ENCODE measurements at places on chromosomes 12 and 14. TPM values are rescaled to one million over a fixed set of nuclear protein-coding genes. Genes with fewer than 3 reads are reported as not detected.
A peak's percentile ranks its signal among the peaks of the same experiment; 100 is the strongest.

DNA sequence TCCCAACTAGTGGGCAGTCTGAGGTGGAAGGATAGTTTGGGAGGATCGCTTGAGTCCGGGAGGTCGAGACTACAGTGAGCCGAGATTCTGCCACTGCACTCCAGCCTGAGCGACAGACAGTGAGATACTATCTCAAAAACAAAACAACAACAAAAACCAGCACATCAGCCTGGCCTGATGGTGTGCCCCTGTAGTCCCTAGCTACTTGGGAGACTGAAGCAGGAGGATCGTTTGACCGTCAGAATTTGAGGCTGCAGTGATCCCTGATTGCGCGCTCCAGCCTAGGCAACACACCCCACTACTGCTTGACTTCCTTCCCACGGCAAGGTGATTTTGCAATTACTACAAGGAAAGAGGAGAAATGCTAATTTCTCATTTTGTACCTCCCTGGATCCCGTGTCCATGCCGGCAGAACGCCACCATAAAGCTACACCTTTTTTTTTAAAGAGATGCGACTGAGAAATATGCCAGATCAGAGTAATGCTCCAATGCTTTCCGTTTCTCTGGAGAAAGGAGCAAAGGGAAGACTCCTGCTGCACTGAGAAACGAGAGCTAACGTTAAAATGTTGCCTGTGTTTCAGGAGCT is 672 bp upstream of the SCFD1 start:
- peak; percentile 49 for DNase-seq

Gene DACT1
- 13.7 TPM for total RNA-seq

Gene PITPNM2
- total RNA-seq, result 17.2 TPM

- no peak for DNase-seq
These were observed 14.3 kb upstream of the ATP23 start for GRCh38 chr12:57927086-57927485.

GRCh38 chr12:53603196-53603595 is 23.0 kb downstream of the ATF7 start:
- no peak for DNase-seq

DNA sequence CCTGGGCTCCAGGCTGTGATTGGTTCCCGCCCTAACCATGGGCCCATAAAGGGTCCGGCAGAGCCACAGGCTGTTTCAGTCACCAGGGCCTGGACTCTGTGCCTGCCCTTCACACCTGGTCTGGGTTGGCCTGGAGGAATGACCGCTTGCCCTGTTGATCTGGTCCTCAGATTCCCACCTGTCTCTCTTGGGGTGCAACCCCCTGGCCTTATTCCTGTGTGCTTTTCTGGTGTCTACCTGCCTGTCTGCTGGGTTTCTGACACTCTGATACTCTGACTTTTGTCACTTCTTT is 2.9 kb upstream of the KRT83 start:
- peak; percentile 49 for DNase-seq

Measured in posterior vena cava (tissue), 2 donors.